ENCODE measurements at places on chromosomes 1 and 21.

DNA sequence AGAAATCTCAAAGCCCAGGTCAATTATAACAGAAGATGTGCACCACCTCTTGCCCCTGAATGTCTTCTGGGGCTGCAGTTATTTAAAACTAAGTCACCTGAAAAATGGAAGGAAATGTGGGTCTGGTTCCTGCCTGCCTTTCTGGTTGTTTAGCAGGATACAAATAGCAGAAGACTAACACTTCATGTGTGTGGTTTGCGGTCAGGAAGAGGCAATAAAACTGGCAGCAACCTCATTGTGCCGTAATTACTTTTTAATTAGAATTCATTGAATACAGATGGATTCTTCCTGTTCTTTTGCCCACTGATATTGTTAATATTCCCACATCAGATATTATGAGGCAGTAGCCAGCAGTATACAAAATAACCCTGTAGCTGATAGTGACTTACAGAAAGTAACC lies 345.7 kb downstream of the ZNF326 start:
- DNase-seq = no peak

DNA sequence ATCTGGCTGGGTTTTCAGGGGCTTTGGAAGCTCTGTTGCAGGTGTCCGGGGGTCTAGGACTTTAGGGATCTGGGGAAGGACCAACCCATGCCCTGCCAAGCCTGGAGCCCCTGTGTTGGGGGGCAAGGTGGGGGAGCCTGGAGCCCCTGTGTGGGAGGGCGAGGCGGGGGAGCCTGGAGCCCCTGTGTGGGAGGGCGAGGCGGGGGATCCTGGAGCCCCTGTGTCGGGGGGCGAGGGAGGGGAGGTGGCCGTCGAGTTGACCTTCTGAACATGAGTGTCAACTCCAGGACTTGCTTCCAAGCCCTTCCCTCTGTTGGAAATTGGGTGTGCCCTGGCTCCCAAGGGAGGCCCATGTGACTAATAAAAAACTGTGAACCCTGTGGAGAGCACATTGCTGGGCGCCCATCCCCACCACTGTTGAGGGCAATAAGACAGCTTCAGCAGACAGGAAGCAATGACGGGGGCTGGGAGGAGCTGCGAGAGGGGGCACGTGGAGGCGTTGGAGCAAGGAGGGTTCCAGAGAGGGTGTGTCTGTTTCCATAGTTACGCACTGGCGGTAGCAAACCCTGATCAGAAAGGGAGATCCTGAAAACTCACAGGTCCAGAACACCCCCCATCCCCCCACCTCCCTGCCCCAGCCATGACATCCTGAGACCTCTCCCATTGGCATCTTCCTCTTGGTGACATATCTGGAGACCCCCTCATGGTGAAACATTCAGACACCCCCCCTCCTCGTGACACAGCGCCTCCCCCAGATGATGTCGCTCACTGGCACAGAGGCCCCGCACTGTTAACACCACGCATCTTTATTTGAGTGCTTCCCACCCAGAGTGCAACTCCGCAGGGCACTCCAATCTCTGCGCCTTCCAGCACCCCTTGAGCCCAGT lies 8.4 kb downstream of the MYBPH start:
- no peak for DNase-seq

- no peak for DNase-seq
These were observed 171.6 kb downstream of the S1PR1 start for GRCh38 chr1:101408212-101409042.

DNA sequence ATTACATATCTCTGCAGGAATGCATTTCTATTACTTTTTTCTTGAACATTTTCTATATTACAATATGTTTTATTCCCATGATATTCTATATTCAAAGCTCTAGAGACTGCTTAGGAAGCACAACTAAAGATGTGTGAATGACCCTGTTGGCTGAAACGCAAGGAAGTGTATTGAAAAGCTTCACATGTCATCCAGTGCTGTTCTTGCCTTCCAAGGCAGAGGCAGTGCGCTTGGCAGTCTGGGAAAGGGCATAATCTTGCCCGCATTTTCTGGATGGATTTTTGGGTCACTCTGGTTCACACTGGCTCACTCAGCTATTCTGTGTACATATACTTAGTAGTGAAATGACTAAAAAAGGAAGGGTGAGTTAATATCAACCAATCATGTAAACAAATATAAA lies 262.4 kb downstream of the PTPRC start:
- no peak for DNase-seq

GRCh38 chr1:246012341-246012740 lies 494.7 kb downstream of the SMYD3 start:
- DNase-seq = no peak

DNA sequence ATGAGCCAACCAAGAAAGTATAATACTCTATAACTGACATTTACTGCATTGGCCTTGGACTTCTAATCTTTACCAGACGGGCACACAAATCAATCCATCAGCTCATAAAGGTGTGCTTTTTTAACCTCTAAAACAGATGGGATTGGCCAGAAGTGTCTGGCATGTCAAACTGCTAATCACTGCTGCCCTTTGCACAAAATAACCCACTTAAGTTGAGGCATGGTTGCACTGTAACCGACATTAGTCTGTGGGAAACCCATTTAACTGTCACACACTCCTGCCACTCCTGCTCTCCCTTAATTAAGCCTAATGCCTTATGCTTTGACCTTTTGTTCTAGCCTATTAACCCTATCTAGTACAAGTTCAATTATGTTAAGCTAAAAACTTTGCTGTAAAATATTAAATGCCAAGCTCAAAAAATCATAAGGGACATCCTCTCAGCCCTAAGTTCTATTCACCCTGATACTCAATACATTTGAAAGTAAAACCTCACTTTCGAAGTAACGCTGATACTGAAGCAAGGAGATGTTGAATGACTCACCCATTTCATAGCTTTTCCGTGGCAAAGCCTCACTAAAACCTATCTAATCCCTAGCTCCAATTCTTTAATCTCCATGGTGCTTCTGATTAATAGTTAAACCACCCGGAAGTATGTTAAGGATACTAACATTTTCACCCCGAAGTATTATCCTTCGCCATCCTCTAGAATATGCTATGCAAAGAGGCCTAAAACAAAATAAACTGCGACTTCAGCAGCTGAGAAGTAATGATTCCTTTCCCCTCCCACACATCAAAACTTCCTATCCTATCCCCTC lies 12.9 kb downstream of the NRIP1 start:
- DNase-seq = no peak

GRCh38 chr1:213641312-213641711 lies 346.5 kb upstream of the PROX1 start:
- no peak for DNase-seq

DNA sequence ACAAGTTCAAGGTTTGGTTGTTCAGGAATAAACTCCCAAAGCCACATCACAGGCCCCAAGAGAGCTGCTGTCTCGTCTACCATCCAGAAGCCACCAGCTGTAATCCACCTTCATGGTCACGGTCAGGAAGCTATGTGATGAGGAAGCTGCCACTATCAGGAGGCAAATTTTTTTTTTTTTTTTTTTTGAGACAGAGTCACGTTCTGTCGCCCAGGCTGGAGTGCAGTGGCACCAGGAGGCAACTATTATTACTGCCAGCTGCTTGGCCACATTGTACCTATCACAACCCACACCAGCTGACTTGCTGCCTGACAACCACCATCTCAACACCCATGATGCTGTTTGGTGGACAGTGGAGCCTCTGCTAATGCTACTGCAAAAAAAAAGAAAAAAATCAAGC lies 124.1 kb downstream of the OMA1 start:
- DNase-seq = no peak

- no peak for DNase-seq
These were observed 26.5 kb downstream of the NIPAL3 start for GRCh38 chr1:24441996-24442668.

DNA sequence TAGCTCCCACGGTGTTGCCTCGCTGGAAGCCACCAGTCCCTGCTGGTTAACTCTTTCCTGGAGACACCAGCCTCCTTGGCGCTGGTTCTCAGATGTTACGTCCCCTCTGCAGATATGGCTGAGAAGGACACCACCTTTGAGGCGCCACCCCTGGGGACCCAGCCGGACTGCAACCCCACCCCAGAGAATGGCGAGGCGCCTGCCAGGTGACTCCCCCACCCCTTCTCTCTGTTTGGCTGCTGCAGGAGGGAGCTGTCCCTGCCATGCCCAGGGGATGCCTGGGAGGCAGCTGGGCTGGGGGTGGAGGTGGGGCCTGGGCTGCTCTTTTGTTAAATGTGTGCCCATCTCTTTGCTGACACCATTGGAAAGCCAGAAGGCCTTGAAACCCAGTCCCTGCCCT lies 43.6 kb upstream of the TNFRSF1B start:
- no peak for DNase-seq

DNA sequence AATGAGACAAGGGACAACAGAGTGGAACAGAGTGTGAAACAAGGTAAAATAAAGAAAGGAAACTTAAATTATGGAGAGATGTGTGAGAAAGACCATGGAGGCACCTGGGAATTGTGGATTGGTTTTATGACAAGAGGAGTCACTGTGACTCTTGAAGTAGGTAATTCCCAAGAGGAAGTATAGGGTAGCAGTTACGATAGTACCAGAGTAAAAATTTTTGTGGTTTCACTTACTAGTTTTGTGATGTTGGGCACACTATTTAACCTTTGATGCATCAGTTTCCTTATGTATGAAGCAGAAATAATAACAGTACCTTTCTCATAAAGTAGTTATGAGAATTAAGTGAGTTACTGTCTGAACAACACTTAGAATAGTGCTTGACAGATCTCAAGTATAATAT lies 267.9 kb upstream of the DPYD start:
- DNase-seq = no peak

DNA sequence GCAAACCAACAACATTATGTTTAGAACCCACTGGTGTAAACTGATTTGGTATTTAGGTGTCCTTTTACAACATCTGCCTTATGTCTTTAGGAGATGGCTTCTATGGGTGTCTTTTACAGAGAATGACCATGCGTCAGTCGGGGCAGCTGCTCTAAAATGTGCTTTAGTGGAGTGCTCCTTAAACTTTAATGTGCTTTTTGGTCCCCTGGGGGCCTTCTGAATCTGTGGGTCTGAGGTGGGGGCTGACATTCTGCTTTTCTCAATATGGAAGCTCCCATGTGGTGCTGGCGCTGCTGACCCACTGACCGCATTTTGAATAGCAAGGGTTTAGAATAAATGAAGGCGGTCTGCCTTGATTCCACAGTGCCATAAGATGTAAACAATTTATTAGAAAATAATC lies 173.2 kb upstream of the B3GALT2 start:
- no peak for DNase-seq

GRCh38 chr1:211135342-211135950 lies 1.5 kb upstream of the KCNH1 start:
- no peak for DNase-seq

- no peak for DNase-seq
These were observed 5.4 kb downstream of the TRIM62 start for GRCh38 chr1:33176362-33176850.

DNA sequence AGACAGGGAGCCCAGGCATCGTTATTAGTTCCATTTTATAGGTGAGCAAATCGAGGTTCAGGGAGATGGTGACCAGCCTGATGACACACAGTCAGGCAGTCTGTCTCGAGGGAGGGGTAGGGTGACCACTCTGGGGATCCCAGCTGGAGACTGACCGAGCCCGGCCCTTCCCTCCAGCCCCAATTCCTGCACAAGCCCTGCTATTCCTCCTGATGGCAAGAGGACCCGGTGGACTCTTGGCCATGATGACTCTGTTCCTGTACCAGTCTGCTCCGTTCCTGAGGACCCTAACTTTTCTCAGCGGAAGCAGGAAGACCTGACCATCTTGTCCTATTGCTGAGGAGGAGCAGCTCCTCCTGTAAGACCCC lies 391 bp downstream of the AGT start:
- DNase-seq = no peak

GRCh38 chr1:75202751-75203150 lies 68.6 kb downstream of the LHX8 start:
- no peak for DNase-seq

DNA sequence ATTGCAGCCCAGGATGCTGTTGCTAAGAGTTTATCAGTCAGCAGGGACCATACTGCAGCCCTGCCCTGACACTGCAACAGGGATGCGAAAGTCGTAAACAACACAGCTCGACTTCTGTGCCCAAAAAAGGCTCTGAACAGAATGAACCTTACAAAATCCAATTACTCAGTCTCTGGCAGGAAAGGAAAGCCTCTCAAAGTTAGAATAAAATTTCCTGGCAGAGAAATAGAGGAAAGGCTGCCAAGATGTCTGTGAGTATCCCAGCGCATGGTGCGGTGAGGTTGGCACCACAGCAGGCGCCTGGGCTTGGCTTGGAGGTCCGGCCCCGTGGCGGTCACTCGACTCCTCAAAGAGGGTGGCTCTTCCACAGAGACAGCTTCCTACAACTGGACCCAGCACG lies 185.8 kb downstream of the PCP4 start:
- DNase-seq = no peak

- no peak for DNase-seq
These were observed 179.4 kb upstream of the SGIP1 start for GRCh38 chr1:66354311-66355201.

DNA sequence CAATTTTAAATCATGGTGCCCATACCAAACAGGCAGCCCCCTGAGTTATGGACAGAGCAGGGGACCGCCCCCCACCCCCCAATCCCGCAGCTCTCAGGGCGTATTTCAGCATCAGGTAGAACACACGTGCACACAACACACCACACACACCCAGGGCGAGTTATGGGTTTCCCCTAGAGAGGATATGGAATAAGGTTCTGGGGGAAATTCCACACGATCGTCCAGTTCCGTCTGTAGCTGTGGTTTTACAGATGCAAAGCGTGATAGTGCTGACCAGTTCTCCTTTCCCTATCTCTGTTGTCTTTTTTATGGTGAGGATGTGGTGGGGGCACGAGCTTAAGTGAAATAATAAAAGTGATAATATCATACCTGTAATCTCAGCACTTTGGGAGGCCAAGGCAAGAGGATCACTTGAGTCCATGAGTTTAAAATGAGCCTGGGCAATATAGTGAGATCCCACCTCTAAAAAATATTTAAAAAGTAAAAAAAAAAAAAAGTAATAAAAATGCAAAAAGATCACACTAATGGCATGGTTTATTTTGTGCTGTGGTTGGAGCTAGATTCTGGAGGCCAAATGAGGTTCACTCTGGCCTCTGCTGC lies 25.1 kb downstream of the C2CD2 start:
- no peak for DNase-seq

Data from stimulated activated CD8-positive, alpha-beta memory T cell treated with anti-CD3 and anti-CD28 coated beads, Interleukin-4, amount 100 ng/mL, for 4 hours (primary cell).